ENCODE measurements at places on chromosomes 5 and 9.

- no peak for DNase-seq
Observed at GRCh38 chr5:58972301-58972700, 389.4 kb downstream of the RAB3C start.

GRCh38 chr9:76644171-76644570, 120.1 kb upstream of the PCA3 start:
- DNase-seq: no peak

GRCh38 chr5:138725818-138726416, 27.3 kb upstream of the CTNNA1 start:
- no peak for DNase-seq

DNA sequence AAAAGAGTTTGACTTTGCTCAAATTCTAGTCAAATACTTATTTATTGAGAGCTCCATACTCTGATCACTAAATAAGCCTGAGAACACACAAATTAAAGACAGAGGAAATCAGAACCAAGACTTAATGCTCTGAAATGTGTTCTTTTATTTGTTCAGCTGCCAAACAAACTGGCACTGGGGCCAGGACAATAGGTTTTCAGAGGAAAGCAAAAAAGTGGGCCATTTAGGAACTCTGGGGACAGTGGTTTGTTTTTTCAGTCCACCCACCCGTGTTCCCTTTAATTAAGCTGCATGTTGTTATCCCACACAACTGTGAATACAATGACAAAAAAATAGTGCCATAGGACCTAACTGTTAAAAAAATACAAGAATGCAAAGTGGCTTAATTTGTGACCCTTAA, 95.4 kb upstream of the RETREG1 start:
- no peak for DNase-seq

DNA sequence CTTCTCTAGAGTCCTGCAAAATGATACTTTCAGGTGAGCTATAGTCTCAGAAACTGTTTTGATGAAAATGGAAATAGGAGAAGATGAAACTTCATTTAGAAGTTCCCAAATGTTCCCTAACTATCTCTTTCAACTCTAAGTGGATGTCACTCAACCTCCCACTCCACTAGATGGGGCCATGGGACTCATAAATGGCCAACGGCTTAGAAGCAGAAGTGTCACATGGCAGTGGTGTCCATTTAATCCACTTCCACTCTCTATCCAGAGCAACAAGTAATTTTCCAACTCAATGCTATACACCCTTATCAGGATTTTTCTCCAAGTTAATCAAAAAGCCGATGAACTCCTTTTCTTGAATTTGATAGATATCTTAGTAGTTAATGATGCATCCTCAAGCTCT, 295.7 kb downstream of the EDIL3 start:
- DNase-seq: no peak

- DNase-seq: no peak
Observed at GRCh38 chr9:80496901-80497556, 925.3 kb downstream of the TLE4 start.

DNA sequence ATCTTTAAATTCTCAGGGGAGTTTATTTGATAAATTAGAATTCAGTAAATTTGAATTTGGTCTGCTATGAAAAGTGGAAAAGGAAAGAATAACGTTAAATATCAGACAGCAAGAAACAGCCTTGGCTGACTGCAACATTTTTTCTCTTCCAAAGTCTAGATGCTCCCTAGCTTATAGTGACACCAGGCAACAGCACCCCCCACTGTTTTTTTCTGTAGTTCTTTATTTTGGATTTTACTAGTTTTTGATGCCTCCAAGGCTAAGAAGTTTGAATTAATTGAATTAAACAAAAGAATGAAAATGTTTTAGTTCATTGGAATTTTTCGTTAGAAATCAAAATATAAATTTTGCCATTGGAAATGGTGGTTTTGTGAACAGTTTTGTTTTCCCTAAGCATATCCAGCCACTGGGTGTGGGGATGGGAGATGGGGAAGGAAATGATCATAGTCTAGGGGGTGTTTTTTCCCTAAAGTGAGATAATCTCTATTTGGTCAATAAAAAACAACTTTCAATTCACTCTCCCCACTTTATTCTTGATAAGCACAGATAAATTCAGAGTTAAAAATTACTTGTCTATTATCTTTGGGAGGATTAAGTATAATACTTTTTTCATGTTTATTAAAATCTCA, 199.3 kb upstream of the CD180 start:
- DNase-seq: no peak

DNA sequence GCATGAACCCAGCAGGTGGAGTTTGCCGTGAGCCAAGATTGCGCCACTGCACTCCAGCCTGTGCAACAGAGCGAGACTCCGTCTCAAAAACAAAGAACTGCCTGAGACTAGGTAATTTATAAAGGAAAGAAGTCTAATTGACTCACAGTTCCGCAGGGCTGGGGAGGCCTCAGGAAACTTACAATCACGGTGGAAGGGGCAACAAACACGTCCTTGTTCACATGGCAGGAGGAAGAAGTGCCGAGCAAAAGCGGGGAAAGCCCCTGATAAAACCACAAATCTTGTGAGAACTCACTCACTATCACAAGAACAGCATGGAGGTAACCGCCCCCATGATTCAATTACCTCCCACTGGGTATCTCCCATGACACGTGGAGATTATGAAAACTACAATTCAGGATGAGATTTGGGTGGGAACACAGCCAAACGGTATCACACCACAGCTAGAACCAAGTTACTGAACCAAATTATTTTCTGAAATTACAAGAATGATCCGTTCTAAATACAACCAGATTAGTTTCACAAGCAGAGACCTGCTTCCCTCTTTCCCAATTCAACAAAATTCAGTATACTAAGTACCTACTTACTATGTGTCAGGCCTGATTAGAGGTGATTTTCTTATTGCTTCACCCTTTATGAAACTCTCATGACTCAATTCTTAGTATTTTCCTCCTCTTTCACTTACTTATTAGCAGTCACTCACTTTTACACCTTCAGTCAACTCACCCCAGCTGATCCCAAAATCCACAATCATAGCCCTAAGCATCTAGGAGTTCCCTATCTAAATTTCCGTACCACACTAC, 8.4 kb downstream of the UBTD2 start:
- DNase-seq: no peak

- no peak for DNase-seq
Observed at GRCh38 chr5:62385131-62385530, 18.6 kb downstream of the DIMT1 start.

GRCh38 chr9:104586496-104587180, 12.6 kb downstream of the OR13C5 start:
- DNase-seq: peak; percentile 69

DNA sequence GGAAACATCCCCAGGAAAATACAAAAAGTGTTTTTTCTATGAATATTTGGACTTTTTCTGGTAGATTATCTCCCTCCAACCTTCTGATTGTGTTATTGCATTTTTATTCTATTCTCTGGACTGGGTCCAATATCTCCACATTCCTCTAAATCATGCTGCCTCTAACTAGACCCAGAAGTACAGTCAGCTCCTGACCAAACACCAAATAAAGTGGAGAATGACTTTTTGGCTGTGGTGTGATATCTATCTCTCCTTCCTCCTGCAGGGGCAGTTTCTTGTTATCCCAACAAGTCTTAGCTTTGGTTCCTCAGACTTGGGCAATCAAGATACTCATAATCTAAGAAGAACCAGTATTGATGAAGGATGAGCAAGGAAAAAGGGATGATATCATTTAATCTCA, 3.2 kb upstream of the RAI14 start:
- no peak for DNase-seq

DNA sequence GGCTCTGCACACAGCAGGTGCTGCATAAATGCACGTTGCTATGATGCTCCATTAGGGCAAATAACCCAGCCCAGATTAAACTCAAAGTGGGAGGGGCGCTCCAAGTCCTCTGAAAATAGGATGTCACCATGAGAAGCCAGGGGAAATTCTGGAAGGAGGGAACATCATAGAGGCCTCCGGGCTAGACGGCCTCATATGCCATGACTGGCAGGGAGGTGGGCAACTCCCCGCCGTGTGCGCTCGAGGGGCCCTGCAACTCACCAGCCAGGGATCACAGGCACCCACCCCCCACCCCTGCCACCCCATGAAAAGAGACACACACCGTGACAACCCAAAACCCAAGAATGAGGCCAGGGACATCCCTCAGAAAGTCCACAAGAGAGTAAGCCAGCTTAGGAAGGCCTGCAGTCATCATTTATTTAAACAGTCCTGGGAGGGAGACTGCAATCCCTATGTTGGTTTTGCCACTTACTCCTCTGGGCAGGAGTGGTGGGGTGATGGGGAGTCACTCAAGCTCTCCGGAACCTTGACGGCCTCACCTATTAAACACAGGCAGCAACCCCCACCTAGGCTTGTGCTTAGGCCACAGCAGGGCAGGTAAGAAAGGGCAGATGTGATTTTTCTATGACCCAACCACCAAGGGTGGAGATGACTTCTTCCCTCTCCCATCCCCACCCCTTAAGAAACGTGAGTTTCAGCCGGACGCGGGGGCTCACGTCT, 4.0 kb downstream of the VAV2 start:
- DNase-seq: no peak

GRCh38 chr9:27151693-27152404, 42.8 kb downstream of the TEK start:
- DNase-seq: peak; percentile 34

DNA sequence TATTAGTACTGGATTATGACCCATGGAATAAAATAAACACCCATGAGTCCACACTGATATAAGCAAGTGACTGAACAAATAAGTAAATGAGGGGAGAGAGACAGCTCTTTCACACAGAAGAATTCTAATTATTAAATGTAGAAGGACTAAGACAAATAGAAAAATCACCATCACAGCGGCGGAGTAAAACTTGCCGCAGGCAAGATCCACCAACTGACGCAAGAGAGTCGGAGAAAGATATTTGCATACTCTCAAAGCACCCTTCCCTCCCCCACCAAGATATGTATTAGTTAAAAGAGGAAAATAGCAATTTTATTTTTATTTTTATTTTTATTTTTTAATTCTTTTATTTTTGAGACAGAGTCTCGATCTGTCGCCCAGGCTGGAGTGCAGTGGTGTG, 14.6 kb upstream of the N4BP3 start:
- no peak for DNase-seq

DNA sequence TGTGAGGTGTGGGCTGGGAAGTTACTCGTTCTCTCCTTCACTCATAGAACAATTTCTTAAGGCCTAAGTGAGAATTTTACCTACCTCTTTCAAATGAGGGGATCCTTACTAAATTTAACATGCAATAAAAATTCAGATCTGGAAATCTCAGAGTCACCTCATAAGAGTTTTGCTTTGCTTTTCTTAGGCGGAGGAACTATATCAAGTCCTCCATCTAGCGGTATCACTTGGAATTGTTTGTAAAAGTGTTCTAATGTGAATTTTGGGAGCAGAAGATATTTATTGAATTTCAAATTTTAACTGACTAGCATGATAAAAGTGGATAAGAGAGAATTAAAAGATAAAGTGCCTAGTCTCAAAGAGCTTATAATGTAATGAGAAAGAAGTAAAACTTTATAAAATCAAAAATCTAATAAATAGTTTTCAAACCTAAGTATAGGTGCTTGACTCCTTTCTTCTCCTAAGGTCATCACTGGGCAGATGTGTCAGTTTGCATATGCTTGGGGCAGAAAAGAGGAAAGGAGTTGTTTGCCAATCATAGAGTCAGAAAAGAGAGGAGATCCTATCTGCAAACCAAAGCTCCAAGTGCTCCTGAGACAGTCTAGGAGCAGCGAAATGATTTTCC, 145.7 kb upstream of the DAB2 start:
- peak; percentile 57 for DNase-seq

DNA sequence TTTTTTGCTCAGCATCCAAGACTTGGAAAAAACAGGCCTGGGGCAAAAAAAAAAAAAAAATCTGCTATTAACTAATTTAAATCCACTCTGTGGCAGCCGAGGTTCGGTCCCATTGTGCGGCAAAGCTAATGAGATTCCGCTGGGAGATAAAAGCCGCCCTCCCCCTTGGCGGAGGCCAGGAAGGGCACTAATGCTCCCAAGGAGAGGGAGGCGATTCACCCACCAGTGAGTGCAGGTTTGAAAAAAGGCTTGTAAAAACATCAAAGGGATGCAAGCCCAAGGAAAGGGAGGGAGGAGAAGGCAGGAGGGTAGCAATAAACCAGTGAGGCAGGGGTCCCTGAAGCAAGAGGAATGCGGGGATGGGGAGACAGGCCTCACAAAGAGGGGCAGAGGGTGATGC, 129.5 kb upstream of the RAPGEF1 start:
- DNase-seq: no peak
